ENCODE measurements at places on chromosomes 11 and 22. TPM values are rescaled to one million over a fixed set of nuclear protein-coding genes. Genes with fewer than 3 reads are reported as not detected.

IL10RA gene
- not detected for total RNA-seq

FAM227A gene
- not detected for total RNA-seq

C11orf87 gene
- total RNA-seq, result 0.02 TPM

SLC22A12 gene
- total RNA-seq, result not detected

TP53AIP1 gene
- not detected for total RNA-seq

DNA sequence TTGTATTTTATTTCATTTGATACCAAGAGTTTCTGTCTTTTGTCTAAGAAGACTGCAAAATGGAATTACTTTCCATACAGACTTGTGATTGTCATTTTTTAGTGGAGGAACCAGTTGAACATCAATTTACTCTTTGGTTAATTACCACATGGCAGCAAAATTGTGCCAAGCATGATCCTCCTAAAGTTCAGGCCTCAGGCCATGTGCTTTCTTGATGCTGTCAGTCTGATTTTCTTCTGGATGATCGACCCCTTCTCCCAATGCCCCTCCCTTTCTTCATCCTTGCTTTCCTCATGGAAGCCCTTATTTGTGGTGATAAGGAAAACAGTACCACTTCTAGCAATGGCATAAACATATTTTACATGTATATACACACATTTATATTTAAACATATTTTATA lies 76.2 kb downstream of the SVIP start:
- no peak for DNase-seq

DNA sequence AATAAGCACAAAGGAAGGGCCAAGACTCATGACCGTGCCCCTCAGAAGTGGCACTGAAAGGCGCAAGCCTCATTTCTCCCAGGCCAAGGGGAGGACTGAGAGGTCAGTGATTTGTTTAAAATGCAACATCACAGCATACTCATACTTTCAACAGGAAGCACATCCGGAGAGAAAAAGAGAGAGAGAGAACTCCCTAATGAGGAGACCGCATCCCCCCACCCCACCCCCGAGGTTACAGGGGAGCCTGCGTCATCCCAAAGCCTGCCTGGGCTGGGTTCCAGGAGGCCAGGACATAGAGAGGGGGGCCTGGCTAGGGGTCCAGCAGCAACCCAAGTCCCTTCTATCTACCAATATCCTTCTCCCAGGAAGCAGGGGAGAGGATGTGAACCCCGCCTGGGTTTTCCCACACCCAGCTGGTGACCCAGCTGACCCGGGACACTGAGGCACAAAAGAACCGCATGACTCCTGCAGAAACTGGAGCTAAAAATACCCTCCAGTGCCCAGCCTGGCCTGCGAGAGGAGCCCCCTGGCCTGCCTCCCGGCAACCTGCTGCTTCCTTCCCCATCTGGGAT lies 3.8 kb downstream of the CSNK1E start:
- peak; percentile 97 for DNase-seq

DNA sequence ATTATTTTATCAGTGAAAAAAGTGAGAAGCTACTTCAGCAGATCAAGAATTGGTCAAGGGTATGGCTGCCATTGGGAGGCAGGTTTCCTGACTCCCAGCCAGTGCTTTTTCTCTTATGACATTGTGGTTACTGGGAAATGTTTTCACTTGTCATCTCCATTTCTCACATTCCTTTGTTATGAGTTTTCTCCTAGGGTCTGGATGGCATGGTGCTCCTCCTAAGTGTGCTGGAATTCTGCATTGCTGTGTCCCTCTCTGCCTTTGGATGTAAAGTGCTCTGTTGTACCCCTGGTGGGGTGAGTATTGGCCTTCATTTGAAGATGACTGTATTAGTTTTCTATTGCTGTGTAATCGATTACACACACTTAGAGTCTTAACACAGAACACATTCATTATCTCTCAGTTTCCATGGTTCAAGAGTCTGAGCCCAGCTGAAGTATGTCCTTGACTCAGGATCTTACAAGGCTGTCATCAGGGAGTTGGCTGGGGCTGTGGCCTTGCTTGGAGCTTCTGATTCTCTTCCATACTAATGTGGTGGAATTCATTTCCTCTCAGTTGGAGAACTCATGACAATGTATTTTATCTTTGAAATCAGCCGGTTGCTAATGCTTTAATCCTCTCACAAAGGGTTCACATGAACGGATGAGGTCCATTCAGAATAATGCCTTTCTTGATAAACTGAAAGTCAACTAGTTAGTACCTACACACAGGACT lies 21.0 kb upstream of the MS4A6E start:
- peak; percentile 78 for DNase-seq

DNA sequence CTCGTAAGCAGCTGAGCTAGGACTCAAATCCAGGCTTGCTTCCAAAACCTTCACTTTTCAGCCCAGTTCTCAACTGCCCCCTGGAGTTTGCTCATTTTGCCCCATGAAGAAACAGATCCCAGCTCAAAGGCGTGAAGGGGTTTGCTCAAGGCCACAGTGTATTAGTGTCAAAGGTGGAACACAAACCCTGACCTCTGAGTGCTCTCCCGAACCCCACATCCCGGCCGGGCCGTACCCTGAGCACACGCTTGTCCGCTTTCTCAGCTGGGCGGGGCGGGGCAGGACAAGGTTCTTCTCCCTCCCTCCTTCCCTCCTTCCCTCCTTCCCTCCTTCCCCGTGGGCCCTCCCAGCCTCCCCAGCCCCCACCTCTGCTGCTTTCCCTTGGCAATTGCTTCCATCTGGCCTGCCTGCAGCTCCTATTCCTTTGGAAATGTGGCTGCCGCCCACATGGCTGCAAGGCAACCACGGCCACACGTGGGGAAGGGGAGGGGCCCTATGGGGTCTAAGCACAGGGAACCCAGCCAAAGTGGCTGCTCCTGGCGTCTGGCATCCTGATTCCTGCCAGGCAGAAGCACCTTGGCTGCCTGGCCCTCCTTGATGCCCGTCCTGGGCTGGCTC lies 4.1 kb downstream of the ST3GAL4 start:
- no peak for DNase-seq

DNA sequence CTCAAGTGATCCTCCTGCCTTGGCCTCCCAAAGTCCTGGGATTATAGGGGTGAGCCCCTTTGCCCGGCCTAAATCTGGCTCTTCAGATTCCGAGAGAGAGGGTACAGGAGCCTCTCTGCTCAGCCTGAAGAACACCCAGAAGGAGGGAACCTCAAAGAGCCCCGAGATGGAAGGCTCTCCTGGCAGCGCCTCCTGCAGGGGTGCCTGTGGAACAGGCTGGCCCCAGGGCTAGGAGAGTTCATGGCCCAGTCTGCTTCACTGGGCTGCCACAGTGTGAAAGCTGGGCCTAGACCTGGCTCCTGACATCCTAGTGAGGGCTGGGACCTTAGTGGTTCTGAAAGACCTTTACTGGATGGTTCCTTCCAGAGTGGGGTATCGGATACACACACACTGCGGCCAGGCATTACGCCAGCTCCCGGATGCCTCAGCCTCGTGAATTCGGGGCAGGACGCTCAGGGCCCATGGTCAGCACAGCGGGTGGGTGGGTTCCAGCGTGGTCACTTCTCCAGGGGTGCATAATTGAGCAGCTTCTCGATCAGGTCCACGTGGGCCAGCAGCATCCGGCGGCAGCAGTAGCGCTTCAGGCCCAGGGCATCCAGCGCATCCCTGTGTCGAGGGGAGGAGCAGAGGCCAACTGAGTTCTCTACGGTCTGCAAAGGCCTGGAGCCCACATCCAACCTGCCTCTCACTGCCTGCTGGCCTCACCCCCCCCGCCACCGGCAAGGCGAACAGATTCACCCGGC lies 2.3 kb downstream of the POLR2L start:
- DNase-seq, result no peak
